ENCODE measurements at places on chromosomes 16 and 17. TPM values are rescaled to one million over a fixed set of nuclear protein-coding genes. Genes with fewer than 3 reads are reported as not detected.

GRCh38 chr17:69972251-69972650, 102.8 kb upstream of the KCNJ16 start:
- DNase-seq, result no peak

The MYH2 gene
- total RNA-seq, result not detected

The CEP295NL gene
- total RNA-seq, result 1.7 TPM

The KCNG4 gene
- total RNA-seq, result not detected

DNA sequence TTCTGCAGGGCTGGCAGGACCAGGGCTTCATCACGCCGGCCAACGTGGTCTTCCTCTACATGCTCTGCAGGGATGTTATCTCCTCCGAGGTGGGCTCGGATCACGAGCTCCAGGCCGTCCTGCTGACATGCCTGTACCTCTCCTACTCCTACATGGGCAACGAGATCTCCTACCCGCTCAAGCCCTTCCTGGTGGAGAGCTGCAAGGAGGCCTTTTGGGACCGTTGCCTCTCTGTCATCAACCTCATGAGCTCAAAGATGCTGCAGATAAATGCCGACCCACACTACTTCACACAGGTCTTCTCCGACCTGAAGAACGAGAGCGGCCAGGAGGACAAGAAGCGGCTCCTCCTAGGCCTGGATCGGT, 1.4 kb downstream of the CDK5R1 start:
- no peak for DNase-seq

The TMEM98 gene
- 189 TPM for total RNA-seq

DNA sequence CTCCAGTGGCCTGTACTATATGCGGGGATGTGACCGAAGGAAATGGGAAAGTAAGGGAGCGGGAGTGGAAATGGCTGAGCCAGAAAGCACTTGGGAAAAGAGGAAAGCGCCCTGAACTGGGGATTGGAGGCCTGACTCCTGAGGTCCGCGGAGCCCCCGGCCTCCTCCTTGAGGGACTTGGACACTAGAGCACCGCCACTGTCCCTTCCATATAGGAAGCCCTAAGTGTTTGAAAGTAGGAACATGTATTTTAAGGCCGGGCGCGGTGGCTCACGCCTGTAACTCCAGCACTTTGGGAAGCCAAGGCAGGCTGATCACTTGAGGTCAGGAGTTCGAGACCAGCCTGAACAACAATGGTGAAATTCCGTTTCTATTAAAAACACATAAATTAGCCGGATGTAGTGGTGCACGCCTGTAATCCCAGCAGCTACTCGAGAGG, 530 bp upstream of the ZDHHC7 start:
- no peak for DNase-seq

The BEAN1 gene
- not detected for total RNA-seq

GRCh38 chr17:41446806-41447205, 6.0 kb upstream of the KRT38 start:
- no peak for DNase-seq

DNA sequence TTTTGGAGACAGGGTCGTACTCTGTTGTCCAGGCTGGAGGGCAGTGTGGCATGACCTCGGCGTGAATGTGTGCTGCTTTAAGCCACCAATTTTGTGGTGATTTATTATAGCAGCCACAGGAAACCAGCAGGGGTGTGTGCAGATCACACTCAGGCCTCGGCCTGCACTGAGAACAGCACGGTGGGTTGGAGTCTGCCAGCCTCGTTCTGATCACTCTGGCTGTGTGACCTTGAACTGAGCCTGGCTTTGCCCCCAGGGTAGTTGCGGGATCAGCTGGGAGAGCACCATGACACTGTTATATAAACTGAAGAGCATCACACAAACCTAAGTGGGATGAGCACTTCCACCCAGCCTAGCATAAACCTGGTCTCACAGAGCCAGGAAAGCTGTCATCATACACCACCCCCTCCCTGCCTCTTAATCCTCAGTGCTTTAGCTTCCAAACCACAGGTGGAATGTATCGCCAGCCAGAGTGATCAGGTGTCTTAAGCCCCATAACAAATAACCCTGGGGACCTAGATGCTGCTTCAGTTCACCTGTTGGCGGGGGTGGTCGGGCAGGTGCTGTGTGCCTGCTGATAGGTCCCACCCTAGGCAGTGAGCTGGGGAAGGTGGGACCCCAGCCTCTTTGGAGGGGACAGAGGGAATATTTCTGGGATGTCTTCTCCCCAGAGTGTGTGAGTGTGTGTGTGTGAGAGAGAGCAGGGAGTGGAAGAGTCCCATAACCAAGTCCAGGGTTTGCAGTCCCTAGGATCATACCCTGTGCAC, 28.6 kb upstream of the NDRG4 start:
- DNase-seq, result no peak

- peak; percentile 35 for DNase-seq
These were observed 65.2 kb downstream of the PIPOX start for GRCh38 chr17:29107933-29108822.

All from Caco-2 (cell line).